ENCODE measurements at places on chromosomes 11 and 22. TPM values are rescaled to one million over a fixed set of nuclear protein-coding genes. Genes with fewer than 3 reads are reported as not detected.

DGCR6 gene
- total RNA-seq = 3.4 TPM

EPS8L2 gene
- 352 TPM for total RNA-seq

OR5B21 gene
- total RNA-seq = not detected

GRCh38 chr11:6229911-6230310 is 4.5 kb downstream of the FHIP1B start:
- DNase-seq = peak; percentile 80

DNA sequence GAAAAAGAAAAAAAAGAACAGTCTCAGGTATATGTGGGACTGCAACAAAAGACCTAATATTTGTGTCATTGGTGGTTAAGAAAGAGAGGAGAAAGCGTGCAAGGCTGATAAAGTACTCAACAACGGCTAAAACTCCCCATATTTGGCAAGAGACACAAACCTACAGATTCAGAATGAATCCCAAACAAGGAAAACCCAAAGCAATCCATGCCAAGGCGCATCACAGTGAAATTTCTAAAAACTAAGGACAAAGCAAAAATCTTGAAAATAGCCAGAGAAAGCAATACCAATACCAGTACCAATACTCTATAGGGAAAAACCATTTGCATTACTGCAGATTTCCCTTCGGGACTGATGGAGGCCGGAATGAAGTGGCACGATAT is 32.4 kb upstream of the SEPTIN5 start:
- DNase-seq = no peak

GRCh38 chr11:75148436-75148983 is 2.4 kb upstream of the SLCO2B1 start:
- no peak for DNase-seq

- no peak for DNase-seq
Measured at GRCh38 chr11:70710601-70711000, 312.3 kb downstream of the CTTN start.

DNA sequence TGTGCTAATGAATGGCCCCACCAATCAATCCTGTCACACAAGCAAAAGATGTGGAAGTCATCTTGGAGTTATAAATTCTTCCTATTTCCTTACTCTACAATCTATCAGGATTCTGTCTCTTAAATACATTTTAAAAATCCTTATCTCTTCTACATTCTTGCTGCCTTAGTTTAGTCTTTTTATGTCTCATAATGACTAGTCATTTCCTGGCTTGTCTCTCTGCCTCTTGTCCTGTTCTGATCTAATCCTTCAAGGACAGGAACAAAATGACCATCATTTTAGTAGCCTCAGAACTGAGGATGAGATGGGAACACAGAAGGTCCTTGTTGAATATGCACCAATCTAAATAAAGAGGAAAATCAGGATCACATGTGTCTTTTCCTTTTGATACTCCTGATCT is 56.6 kb upstream of the LIN7C start:
- DNase-seq = no peak

GRCh38 chr11:30049214-30049613 is 32.4 kb upstream of the KCNA4 start:
- no peak for DNase-seq

DNA sequence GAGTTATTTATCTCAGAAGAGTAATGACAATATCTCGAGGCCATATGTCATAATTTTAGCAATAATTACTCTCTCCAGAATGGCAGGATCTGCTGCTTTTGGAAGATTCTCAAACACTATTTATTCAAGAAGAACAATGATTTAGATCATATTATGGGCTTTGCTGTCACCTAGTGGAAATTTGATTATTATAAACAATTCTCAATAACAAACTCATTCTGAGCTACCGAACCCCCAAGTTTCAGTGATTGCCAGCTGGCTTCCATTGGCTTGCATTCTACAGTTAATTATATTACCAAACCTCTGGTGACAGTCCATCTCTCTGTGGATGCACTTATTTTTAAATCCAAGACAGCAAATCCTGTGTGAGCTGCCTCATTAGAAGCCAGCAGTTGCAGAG is 27.9 kb upstream of the SLC36A4 start:
- DNase-seq = no peak

DNA sequence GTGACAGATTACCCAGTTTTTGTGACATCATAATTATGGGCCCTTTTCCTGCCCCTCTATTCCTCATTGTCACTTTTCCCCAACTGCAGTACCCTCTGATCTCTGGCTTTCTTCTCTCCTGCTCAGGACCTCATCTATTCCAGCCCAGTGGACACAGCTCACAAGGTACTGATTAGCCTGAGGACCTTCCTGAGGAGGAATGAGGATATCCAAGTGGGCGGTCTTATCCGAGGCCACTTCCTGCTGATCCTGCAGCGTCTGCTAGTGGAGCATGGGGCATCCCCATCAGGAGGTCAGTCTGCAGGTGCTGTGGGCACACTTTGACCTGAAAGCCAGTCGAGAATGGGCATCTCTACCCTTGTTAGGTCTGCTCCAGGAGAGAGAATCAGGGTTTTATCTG is 24.5 kb upstream of the CCDC134 start:
- DNase-seq = no peak

DNA sequence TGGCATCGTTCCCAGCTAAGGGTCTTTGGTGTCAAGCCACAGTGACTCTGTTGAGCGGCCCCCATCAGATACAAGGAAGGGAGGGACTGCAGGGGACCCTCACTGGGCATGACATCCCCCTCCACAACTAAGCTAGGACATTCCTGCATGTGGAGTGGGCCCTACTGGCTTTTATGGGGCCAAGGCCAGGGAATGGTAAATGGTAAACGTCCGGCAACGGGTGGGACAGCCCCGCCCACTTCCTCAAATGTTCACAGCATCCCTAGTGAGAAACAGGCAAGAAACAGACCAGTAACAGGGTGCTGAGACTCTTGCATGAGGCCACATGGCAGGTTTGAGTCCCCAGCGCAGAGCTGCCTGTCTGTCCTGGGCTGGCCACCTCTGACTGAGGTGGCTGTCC is 4.4 kb downstream of the TMPRSS6 start:
- DNase-seq = no peak

- DNase-seq = no peak
Measured at GRCh38 chr22:30372915-30373314, 14.3 kb downstream of the RNF215 start.

DNA sequence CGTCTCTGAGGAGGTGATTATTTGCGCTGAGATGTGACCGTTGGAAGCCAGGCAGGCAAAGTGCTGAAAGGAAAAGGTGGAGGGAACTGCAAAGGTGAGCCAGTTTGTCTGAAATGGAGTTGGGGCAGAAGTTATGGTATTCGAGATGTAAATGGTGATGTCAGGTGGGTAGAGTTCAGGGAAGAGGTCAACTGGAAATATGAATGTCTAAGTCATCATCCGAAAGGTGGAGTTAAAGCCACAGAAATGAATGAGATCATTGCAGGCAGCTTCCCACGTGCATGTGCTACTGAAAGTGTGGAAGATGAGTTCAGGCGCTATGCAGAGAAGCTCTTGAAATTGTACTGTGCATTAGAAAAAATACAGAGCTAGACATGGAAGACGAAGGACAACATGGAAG is 2.2 kb upstream of the BPIFC start:
- DNase-seq = no peak

DNA sequence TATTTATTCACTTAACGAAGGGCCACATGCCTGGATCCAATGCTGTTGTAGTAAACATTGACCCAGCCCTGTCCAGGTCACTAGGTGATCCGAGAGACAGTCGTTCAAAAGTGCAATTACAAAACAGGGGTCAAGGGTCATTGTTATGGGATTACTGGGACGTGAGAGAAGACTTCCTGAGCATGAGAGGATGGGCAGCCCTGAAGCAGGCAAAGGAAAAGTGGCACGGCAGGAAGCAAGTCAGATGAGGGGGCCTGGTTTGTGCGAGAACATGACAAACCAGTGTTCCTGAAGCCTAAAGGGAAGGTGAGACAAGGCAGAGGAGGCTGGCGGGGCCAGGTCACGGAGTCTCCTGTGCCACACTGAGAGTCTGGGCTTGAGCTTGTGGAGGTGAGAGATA is 15.8 kb upstream of the MMP20 start:
- DNase-seq = no peak

- DNase-seq = no peak
Measured at GRCh38 chr11:84722583-84723108, 904.5 kb downstream of the DLG2 start.

DNA sequence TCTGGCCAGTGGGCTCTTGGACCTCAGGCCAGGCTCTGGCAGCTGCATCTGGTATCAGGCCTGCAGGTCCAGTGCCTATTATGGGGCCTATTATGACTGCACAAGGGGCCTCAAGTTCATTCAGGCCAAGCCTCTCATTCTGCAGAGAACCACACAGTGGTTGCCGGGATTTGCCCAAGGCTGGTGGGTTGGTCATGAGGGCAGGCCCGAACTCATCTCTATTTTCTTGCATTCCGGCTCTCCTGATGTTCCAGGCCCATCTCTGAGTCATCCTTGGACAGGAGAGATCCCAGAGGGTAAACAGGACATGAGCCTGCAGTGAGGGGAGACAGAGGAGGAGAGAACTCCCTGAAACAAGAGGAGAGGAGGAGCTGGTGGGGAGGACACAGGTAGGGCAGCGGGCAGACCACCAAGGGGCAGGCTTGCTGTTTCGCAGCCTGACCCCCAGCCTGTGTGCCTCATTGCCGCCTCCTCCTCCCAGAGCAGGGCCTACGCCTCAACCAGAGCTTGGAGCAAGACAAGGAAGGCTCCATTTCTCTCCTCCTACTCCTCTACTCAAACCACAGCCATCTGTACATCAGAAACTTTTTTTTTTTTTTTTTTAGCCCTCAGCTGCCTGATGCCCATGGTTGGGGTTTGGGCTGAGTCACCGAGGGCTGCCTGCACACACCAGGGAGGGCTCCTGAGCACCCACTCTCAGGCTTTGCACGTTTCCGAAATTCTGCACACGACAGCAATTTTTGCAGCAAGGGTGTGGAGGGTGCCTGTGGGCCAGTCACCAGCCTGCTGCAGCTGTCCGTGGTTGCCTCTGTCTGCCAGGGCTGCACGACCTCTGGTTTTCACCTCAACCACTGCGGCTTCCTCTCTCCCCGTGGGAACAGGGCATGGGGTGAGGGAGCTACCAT is 12.7 kb upstream of the TREH start:
- peak; percentile 23 for DNase-seq

- no peak for DNase-seq
Measured at GRCh38 chr22:40567626-40568328, 68.7 kb downstream of the MRTFA start.

GRCh38 chr22:49036513-49036912 is 791.2 kb downstream of the BRD1 start:
- DNase-seq = no peak

All from transverse colon (tissue), 4 donors.